Left ventricle myocardium inferior (tissue), 1 donor: ENCODE measurements at places on chromosomes 16 and 17.

DNA sequence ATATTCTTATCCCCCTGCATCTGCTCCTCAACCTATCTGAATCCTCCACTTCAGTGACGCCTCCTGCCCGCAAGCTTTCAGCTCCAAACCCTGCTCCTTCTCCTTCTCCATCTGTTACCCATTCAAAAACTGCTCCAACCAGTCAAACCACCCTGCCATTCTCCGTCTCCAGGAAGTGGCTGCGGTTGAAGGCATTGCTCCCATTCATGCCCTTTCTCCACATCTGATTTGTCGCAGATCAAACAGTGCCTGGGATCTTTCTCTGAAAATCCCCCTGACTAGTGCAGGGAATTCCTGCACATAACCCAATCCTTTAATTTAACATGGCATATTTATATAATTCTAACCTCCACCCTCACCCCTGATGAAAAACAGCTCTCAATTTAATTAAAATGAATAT lies 56.3 kb downstream of the SLFN5 start:
- no peak overlapping the region for H3K4me3 ChIP-seq
- no peaks in the 10 kb centered on the region for H3K36me3 ChIP-seq
- peaks cover 6% of the 10 kb centered on the region for H3K27me3 ChIP-seq
- H3K4me1 ChIP-seq: no peaks in the 10 kb centered on the region

GRCh38 chr17:60039114-60039846 lies 39.4 kb downstream of the HEATR6 start:
- H3K4me3 ChIP-seq: no peak overlapping the region
- no peak overlapping the region for H3K27ac ChIP-seq
- peaks cover 15% of the 10 kb centered on the region for H3K36me3 ChIP-seq
- H3K27me3 ChIP-seq: peaks cover 10% of the 10 kb centered on the region
- DNase-seq: no peak
- peaks cover 4% of the 10 kb centered on the region for H3K4me1 ChIP-seq

DNA sequence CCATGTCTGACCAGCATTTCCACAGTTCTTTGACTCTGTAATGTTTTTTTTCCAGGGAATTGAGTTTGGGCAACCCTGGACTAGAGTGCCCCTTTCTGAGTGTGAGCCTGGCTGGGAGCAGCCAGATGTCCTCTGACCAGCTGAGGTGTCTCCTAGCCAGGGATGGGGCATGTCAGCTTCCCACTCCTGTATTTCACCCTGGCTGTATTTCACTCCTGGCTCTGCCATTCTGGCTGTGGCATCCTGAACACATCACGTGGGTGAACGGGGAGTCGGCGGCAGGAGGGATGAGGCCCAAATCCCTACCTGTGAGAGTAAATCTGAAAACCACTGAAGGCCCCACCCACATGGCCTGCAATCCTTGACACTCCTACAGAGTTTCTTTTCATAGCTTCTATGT lies 31.3 kb downstream of the KDM8 start:
- no peak overlapping the region for H3K4me3 ChIP-seq
- H3K36me3 ChIP-seq: peaks cover 31% of the 10 kb centered on the region
- H3K27me3 ChIP-seq: no peaks in the 10 kb centered on the region

GRCh38 chr16:53775821-53776431 lies 72.0 kb downstream of the FTO start:
- H3K27ac ChIP-seq: peak overlapping the region; percentile 26
- no peak overlapping the region for H3K4me3 ChIP-seq
- H3K4me1 ChIP-seq: peaks cover 75% of the 10 kb centered on the region

GRCh38 chr16:84379008-84379708 lies 10.8 kb downstream of the ATP2C2 start:
- no peaks in the 10 kb centered on the region for H3K4me1 ChIP-seq
- H3K27me3 ChIP-seq: peaks cover 40% of the 10 kb centered on the region
- no peaks in the 10 kb centered on the region for H3K36me3 ChIP-seq
- no peak for DNase-seq
- no peak overlapping the region for H3K4me3 ChIP-seq
- H3K27ac ChIP-seq: no peak overlapping the region

DNA sequence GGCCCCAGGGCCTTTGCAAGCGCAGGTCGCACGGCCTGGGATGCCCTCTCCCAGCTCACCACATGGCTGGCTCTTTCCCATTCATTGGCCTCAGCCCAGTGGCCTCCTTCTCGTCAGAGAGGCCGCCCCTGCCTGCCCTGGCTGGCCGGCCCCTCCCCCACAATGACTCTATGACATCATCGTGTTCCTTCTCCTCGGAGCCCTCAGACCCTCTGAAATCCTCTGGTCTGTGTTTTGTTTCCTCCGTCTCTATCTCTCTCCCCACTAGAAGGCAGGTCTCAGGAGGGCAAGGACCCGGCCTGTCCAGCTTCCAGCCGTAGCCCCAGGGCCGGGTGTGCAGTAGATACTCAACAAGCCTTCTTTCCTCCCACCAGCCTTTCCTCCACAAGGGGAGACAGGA lies 164.8 kb upstream of the FOXF1 start:
- H3K27me3 ChIP-seq: peaks cover 95% of the 10 kb centered on the region
- peaks cover 17% of the 10 kb centered on the region for H3K4me1 ChIP-seq
- no peaks in the 10 kb centered on the region for H3K36me3 ChIP-seq
- DNase-seq: no peak

GRCh38 chr17:44968225-44969143 lies at the start of gene C1QL1:
Gene C1QL1 (minus strand): TSS chr17:44968303. CDS start chr17:44968048, 255 bp downstream.
- peaks cover 77% of the 10 kb centered on the region for H3K27me3 ChIP-seq
- H3K27ac ChIP-seq: no peak within 1 kb of the TSS
- H3K4me3 ChIP-seq: peak within 1 kb of the TSS; percentile 67
- peaks cover 36% of the 10 kb centered on the region for H3K4me1 ChIP-seq

- no peak overlapping the region for H3K4me3 ChIP-seq
- H3K36me3 ChIP-seq: no peaks in the 10 kb centered on the region
- H3K27me3 ChIP-seq: peaks cover 72% of the 10 kb centered on the region
Measured at GRCh38 chr16:85944572-85945423, 45.8 kb downstream of the IRF8 start.

GRCh38 chr16:3589441-3589921 lies 12.3 kb upstream of the NLRC3 start:
- no peak overlapping the region for H3K4me3 ChIP-seq
- peaks cover 12% of the 10 kb centered on the region for H3K36me3 ChIP-seq
- DNase-seq: no peak
- peaks cover 24% of the 10 kb centered on the region for H3K4me1 ChIP-seq
- H3K27ac ChIP-seq: no peak overlapping the region

GRCh38 chr17:83145831-83146230 lies 66.4 kb downstream of the METRNL start:
- no peak for DNase-seq
- H3K4me3 ChIP-seq: no peak overlapping the region
- H3K27ac ChIP-seq: no peak overlapping the region
- H3K4me1 ChIP-seq: peaks cover 12% of the 10 kb centered on the region
- H3K27me3 ChIP-seq: peaks cover 6% of the 10 kb centered on the region
- no peaks in the 10 kb centered on the region for H3K36me3 ChIP-seq

GRCh38 chr17:81885869-81886548 lies 5.4 kb downstream of the ALYREF start:
- no peak overlapping the region for H3K27ac ChIP-seq
- peaks cover 74% of the 10 kb centered on the region for H3K36me3 ChIP-seq
- peaks cover 44% of the 10 kb centered on the region for H3K4me1 ChIP-seq
- no peak overlapping the region for H3K4me3 ChIP-seq

DNA sequence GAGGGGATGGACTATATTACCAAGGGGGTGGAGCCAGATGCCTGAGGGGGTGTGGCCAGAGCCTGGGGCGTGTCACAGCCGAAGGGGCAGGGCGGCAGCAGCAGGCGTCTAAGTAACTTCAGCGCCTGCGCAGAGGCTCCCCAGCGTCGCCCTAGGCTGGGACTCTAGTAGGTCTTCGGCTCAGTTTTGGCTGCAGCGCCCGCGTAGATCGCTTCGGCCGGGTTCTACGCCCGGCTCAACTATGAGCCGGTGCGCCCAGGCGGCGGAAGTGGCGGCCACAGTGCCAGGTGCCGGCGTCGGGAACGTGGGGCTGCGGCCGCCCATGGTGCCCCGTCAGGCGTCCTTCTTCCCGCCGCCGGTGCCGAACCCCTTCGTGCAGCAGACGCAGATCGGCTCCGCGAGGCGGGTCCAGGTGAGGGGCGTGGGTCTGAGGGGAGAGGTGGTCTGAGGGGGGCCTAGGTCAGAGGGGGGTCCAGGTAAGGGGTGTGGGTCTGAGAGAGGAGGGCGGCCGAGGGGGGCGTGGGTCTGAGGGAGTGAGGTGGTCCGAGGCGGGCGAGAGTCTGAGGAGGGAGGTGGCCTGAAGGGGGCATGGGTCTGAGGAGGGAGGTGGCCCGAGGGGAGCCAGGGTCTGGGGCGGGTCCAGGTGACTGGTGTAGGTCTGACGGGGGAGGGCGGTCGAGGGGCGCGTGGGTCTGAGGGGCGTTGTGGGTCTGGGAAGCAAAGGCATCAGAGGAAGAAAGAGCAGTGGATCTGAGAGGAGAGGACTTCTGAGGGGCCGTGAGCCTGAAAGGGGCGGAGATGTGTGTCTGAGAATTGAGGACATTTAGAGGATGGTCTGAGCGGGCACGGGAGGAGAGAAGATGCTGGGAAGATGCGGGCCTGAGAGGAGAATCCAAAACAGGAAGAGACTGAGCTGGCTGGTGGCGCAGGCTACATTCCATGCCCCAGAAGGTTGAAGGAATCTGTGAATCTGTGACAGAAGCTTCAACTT lies at the start of gene LPCAT2:
Gene LPCAT2, plus strand, starts transcription at position 132 of the 991 bp plus-strand sequence. Its CDS starts 110 bp downstream, at position 242.
- peaks cover 14% of the 10 kb centered on the region for H3K36me3 ChIP-seq
- peak; percentile 90 for DNase-seq
- H3K4me3 ChIP-seq: peak within 1 kb of the TSS; percentile 76
- H3K4me1 ChIP-seq: peaks cover 14% of the 10 kb centered on the region

DNA sequence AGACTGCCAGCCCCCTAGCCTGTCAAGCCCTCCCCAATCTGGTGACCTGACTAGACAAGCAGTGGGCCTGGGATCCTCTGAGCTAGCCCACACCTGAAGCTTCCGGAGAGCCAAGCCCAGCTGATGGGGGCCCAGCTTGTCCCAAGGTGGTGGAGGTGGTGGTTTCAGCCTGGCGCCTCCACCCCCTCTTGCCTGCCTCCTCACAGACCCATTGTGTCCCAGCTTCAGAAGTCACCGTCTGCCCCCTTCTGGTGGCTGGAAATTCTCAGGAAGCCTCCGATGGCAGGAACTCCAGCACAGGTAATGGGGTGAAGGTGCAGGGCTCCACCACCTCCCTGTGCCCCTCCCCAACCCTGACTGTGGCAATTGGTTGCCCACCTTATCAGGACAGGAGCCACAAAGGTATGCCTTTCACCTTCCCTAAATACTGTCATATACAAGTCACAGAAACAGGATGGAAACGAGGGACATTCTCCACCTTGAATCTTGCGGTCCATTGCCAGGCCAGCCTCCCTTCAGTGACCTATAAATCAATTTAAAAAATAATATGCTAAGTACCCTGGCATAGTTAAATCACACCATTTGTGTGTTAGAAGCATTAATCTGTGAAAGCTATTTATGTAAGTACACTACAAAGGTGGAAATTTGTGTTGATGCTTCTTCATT lies 66.0 kb upstream of the ZNF423 start:
- H3K4me3 ChIP-seq: no peak overlapping the region
- no peak overlapping the region for H3K27ac ChIP-seq
- no peaks in the 10 kb centered on the region for H3K4me1 ChIP-seq
- peak; percentile 44 for DNase-seq

DNA sequence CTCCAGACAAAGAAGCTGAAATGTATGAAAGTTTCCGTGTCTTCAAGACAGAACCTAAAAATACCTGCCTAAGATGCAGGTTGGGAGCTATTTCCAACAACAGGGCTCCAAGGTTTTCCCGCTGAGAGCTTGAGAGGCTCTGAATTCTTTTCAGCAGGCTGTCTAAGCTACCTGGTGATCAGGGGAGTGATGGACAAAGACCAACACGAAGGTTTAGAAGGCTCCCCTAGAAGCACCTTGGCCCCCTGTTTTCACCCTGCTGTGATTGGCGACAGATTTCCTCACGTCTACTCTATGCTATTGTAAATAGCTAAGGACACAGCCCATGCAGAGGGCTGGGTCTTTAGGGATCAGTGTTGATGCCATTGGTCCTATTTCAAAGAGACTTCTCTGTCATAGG lies 275.2 kb upstream of the SALL1 start:
- DNase-seq: no peak
- H3K36me3 ChIP-seq: no peaks in the 10 kb centered on the region
- no peaks in the 10 kb centered on the region for H3K27me3 ChIP-seq
- H3K4me1 ChIP-seq: no peaks in the 10 kb centered on the region

DNA sequence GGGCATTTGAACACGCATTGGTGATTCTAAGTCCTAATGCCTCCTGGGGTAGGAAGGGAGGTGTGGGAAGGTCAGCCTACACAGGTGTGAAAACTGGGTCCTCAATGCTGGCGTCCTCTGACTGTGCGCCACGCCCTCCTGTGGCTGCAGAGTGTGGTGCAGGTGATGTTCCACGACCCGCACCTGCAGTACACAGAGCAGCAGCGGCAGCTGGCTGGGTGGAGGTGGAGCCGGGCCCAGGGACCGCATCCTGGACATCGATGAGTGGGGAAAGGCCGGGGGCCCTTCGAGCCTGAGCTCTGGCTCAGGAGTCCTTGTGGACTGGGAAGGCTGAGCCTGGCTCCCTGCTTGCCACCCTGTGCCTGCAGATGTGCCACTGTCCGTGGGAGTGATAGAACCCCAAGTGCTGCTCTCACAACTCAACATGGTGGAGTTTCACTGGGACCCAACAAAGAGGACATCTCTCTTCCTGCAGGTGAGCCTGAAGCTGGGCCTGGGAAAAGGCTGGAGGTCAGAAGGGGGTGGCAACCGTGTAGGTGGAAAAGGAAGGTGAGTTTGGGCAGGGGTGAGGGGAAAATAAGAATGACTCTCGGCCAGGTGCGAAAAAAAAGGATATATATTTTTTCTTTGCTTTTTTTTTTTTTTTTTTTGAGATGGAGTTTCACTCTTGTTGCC lies 14.0 kb upstream of the STAC2 start:
- peaks cover 46% of the 10 kb centered on the region for H3K27me3 ChIP-seq
- H3K4me3 ChIP-seq: no peak overlapping the region
- H3K36me3 ChIP-seq: no peaks in the 10 kb centered on the region
- no peak overlapping the region for H3K27ac ChIP-seq
- no peak for DNase-seq
- H3K4me1 ChIP-seq: peaks cover 19% of the 10 kb centered on the region

- no peak for DNase-seq
- H3K4me1 ChIP-seq: no peaks in the 10 kb centered on the region
- no peak overlapping the region for H3K27ac ChIP-seq
- no peak overlapping the region for H3K4me3 ChIP-seq
Measured at GRCh38 chr17:61647047-61647446, 56.0 kb upstream of the NACA2 start.

DNA sequence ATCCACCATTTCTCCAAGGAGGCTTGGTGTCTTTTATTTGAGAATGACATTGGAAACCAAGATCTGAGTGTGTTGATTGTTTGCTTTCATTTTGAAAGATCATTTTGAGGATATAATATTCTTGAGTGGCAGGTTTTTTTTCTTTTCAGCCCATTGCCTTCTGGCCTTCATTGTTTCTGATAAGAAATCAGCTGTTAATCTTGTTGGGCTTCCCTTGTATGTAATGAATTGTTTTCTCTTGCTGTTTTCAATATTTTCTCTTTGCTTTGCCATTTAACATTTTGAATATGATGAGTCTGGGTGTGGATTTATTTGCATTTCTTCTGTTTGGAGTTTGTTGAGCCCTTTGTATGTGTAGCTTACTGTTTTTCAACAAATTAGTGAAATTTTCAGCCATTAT lies 22.0 kb downstream of the PRSS54 start:
- H3K27me3 ChIP-seq: no peaks in the 10 kb centered on the region
- H3K36me3 ChIP-seq: no peaks in the 10 kb centered on the region
- H3K4me1 ChIP-seq: no peaks in the 10 kb centered on the region
- H3K4me3 ChIP-seq: no peak overlapping the region

- no peaks in the 10 kb centered on the region for H3K4me1 ChIP-seq
- no peak overlapping the region for H3K4me3 ChIP-seq
- H3K36me3 ChIP-seq: no peaks in the 10 kb centered on the region
- DNase-seq: no peak
- no peak overlapping the region for H3K27ac ChIP-seq
- H3K27me3 ChIP-seq: peaks cover 23% of the 10 kb centered on the region
Measured at GRCh38 chr17:10751563-10751962, 21.7 kb upstream of the TMEM220 start.
